Gastroesophageal sphincter (tissue), 4 donors: ENCODE measurements at places on chromosomes 1 and 21.

DNA sequence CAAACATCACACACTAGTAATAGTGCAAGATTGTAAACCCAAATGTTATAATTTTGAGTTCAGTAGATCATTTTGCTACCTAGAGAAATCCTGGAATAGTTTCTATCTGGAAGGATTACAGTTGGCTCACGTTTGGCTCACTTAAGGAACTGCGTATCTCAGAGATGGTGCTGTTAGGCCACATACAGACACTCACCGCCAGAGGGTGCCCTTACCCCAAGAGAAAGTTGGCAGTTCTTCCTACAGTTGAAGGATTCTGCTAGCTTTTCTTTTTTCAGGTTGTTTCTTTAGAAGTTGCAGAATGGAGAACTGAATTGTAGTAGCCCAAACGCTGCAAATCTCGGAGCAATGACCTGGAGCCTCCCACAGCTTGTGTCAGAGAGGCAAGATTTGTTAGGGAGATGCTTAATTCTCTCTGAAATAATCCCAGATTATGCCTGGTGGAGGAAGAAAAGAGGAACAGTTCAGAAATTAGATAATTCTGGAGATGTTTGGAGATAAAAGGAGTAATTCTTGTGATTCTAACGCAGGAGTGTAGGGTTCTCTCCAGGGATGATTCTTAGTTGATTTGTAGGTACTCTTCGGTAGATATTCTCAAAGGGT is 87.9 kb upstream of the PAPPA2 start:
- no peak for ATAC-seq

DNA sequence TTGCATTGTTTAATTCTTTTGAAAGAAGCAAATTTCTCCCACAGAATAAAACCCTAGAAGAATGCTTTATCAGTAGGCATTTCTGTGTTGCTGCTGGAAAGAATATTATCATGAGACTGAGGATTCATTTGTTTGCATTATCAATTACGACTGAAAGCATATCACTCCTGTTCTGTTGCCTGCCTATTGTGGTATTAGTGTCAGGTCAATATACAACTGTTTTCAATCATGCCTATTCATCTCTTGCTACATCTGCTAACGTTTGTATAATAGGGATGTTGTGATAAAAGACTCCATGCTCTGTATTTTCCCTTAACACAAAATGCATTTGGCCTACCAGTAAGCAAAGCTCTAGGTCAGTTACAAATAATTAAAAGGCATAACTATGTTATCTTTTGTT is 221.5 kb downstream of the PTPRC start:
- ATAC-seq, result no peak

DNA sequence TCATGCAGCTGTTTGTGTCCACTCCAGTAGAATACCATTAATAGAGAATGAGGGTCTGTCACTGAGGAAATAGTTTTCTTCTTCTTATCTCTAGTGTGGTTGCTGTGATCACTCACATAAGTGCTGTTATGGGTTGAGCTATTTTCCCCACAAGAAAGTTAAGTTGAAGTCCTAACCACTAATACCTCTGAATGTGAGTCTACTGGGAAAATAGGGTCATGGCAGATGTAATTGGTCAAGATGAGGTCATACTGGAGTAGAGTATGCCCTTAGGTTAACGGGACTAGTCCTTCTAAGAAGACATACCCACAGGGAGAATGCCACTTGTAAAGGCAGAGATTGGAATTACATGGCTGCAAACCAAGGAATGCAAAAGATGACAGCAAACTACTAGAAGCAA is 70.5 kb upstream of the COL24A1 start:
- ATAC-seq, result no peak

- ATAC-seq, result no peak
These were observed 62.6 kb upstream of the C1orf105 start for GRCh38 chr1:172357753-172358385.

DNA sequence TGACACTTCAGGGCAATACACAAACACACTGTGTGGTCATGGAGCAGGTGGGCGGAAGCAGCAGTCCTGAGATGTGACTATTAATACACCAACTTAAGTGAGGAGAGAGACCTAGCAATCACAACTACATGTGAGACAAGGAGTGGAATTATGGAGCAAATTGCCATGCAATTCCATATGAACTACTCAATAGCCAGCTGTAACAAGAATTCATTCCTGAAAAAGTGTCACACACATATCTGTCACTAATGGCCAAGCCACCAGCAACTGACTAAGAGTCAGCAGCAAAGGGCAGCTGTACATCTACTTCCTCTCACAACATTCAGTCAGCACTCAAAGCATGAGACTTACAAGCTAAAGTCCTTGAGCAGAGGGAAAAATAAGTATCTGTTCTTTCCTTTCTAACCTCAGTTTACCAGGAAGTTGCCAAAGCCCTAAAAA is 46.2 kb downstream of the GPR3 start:
- ATAC-seq, result no peak

DNA sequence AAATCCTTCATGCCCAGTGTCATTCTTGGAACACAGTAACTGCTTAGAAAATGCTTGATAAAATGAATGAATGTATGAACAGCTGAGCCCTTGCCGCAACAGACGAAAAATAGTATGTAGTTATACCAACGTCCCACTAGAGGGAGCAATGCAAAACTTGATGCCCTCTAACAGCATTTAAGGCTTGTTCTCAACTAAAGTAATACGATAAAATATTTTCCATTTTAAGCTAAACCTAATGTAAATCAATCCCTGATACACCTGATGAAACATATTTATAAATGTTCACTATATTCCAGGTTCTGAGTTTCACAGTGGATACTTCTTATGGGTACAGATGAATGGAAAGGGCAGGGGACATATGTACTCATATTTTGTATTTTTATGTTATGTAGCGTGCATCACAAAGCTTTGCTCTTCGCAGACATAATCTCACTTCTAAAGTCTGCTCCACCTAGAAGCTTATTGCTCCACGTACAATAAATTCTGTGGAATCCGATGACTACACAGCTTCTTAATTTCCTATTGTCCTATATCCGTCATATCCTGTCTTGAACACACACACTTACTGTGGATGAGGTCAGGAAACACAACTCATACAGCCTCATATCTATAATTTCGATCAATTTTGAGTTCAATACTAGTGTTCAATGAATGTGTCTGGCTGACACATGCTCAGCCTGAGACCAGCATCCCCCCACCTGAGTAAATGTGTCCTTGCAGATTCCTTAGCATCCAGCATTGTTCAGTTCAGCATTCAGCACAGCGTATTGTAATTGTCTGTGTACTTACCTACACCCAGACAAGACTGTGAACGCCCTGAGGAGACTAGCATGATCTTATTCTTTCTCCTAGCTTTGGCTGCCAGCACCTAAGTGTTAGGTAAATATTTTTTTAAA is 4.4 kb upstream of the UTP25 start:
- no peak for ATAC-seq

DNA sequence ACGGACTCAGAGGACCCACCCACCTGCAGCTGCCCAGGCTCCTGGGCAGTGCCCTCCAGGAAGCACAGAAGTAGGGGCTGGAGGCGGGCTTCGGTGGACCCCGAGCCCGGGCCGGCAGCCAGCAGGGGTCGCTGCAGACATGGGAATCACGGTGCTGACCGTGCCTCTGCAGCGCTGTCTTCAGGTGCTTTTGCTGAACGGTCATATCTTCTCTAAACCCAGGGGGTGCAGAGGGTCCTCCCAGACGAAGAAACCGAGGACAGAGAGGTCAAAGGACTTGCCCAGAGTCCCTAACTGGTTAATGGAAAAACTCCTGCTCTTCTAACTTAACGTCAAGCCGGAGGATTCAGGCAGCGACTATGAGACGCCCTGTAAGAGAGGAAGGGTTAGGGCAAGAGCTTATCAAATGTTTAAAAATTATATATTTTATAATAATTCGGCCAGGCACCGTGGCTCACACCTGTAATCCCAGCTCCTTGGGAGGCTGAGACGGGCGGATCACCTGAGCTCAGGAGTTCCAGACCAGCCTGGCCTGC is 21.5 kb upstream of the LEFTY2 start:
- ATAC-seq, result no peak

DNA sequence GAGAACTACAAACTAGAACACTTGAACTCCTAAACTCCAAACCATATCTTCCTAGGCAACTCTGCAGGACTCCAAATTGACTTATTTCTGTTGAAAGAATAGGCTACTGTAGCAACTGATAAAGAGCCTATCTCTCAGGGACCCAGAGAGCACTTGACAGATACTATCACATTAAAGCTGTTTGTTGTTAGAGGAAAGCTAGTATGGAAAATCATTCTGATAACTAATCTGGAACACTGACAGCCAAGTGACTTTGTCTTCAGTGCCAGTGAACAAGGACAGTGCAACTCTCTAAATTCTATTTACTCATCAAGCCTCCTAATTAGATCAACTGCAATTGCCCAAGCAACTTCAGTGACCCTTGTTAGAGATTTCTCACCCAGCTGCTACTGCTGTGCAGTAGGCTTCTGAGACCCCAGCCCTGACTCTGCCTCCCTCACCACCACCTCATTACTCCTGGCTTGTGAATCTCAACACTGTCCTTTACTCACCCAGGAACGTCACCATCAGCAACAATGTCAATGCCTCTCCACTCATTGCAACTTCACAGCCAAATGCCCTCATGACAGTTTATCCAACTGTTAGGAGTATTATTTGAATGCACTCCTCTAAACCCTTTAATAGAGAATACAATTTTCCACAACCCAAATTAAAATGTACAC is 7.4 kb upstream of the RGS13 start:
- no peak for ATAC-seq

DNA sequence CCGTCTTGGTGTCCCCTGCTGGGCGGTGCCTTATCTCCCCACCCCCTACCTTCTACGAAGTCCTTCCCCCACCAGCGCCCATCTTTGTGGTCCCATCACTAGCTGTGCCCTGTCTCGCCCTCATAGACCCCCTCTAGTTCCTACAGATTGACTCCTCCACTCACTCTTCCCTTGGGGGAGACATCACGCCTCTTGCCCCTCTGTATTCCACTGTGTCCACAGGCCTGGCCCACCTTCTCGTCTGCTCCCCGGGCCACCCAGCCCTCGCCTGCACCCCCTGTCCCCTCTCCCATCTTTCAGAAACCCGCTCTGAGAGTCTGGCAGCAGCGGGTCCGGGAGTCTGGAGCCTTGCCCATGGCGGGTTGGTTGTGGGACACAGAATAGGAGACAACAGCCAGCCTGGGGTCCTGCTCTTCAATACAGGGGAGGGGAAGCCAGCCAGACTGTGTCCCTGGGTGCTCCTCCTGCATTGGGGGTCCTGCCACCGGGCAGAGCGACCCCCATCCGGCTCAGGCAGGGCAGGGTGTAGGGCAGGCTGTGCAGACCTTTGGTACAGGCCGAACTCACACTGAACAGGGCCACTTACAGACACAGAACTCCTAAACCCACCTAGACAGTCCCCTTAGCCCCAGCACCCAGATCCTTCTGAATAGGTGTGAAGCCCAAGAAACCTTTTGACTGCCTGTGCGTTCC is 1.1 kb downstream of the RNF187 start:
- no peak for ATAC-seq

- ATAC-seq, result no peak
These were observed 42.3 kb upstream of the RUNX3 start for GRCh38 chr1:24972221-24972914.

DNA sequence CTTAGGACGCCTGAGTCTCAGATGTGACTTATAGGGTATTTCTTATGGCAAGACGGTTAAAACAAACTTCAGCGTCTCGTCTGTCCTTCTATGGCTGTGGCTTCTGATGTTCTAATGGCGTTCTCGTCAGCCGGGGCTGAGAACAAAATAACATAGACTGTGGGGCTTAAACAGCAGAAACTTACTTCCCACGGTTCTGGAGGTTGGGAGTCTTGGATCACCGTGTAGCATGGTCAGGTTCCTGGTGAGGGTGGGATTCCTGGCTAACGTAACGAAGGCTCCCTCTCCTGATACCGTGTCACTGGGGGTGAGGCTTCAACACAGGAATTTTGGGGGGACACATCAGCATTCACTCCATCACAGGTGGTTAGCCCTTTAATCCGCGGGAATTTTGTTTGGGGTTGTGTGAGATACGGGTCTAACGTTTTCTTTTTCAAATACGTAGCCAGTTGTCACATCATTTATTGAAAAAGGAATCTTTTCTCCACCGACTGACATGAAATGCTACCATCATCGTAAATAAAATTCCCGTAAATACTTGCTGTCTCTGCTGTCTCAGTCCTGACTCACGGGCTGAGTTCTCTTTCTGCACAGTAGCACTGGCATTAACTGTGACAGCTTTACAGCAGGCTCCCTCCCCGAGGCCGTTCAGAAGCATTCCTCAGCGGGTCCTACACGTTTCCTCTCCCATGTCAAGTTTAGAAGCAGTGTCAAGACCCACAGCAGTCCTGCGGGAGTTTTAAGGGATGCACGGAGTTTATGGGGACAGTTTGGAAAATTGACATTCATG is 8.1 kb upstream of the POFUT2 start:
- ATAC-seq, result no peak

DNA sequence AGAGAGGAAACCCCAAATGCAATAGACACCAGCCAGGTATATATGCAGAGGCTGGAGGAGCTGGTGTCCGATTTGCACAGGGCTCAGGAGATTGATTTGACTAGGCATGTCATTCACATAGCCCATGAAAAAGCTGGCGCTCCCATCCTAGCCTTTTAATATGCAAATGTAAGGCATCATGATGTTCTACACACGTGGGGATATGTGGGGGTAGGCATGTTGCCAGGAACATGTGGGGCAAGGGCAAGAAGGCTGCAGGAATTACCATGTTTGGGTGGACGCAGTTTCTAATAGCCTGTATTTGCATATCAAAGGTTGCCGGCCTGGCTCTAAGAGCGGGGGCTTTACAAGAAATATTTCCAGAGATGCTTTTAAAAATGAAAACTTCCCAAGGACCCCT is 11.7 kb upstream of the SH3GLB1 start:
- ATAC-seq, result no peak

- ATAC-seq, result no peak
These were observed 988 bp upstream of the ASAP3 start for GRCh38 chr1:23485002-23485332.
